ENCODE measurements at places on chromosomes 4 and X.

- no peak for DNase-seq
Observed at GRCh38 chrX:25810202-25810601, 327.9 kb upstream of the MAGEB18 start.

DNA sequence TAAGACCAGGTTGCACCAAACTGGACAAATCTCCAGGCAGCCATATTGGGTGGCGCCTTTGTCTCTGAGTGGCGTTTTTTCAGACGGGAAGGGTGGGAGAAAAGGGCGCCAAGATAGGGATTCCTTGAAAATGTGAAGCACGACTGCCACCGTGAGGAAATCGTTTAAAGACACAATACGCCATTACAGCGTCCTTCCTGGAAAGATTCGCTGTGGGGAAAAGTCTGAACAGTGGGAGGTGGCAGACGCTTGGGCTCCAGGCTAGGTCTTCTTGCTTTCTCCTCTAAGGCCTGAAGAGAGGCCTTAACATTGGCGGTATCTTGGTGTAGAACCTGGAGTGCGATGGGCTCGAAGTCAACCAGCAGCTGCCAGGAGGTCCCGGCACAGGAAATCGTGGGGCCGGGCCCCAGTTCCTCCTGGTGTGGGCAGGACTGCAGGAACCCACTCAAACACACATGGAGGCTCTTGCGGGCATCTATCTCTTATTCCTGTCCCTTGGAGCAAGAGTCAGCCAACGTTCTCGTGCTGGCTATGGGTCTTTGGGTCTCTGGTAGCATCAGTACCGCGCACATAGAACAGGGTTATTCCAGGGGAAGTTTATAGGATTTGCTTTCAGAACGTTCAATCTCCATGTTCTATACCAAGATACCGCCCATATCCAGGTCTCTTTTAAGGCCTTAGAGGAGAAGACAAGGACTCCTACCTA lies 208.8 kb downstream of the OR13H1 start:
- DNase-seq: peak; percentile 48

GRCh38 chrX:111348429-111348828 lies 63.6 kb downstream of the DCX start:
- no peak for DNase-seq

DNA sequence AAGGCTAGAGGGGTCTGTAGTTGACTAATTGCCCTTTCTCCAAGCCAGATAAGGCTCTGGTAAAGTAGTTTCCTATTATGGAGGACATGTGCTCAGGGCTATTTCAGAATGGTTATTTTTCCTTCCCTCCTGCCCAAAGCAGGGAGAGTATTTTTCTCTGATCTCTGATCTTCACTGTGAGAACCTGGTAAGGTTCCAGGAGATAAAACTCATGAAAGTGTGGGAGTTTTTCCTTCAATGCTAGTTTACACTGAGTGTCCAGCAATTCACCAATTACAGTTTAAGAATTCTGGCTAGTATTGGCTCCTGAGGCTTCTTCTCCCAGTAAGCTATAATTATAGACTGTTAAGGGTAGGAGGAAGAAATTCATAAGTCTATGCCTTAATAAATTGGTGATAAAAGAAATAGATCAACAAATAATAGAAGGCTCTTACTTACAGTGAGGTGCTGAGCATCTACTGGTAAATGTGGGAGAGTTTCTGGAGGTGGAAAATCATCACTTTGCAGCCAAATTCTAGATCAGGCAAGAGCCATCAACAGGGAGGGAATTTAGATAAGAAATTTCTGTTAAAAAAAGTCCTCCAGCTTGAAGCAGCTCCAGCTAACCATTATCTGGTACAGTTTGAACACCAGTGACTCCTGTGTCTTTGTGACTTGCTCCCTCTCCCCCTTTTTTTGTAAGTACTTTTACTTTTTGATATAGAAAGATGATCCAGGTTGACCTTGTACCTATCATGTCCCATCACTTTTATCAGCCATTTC lies 30.9 kb downstream of the CASP6 start:
- DNase-seq: no peak

- DNase-seq: no peak
Observed at GRCh38 chr4:158313566-158313965, 103.3 kb downstream of the TMEM144 start.

GRCh38 chr4:99720206-99720605 lies 62.6 kb upstream of the C4orf54 start:
- no peak for DNase-seq

- no peak for DNase-seq
Observed at GRCh38 chr4:111991797-111992196, 153.5 kb upstream of the FAM241A start.

GRCh38 chrX:16628946-16629595 lies 20.9 kb upstream of the S100G start:
- no peak for DNase-seq

DNA sequence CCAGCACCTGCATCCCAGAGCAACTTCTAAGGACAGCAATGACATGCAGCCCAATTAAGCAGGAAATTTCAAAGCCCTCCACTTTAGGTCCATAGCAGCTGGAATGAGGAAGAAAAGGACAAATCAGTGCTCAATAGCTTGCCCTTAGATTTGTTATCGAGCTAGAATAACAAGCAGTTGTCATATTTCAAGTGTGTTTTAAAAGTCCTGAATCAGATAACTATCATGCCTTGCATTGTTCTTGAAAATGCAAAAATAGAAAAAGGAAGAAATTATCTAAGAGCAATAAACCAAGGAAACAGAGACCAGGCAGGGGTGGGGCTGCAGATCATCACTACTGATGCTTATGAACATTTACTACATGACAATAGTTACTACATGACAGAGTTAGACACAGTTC lies 43.9 kb upstream of the KLF3 start:
- no peak for DNase-seq

GRCh38 chr4:169774466-169775445 lies 17.0 kb upstream of the HPF1 start:
- DNase-seq: peak; percentile 17

DNA sequence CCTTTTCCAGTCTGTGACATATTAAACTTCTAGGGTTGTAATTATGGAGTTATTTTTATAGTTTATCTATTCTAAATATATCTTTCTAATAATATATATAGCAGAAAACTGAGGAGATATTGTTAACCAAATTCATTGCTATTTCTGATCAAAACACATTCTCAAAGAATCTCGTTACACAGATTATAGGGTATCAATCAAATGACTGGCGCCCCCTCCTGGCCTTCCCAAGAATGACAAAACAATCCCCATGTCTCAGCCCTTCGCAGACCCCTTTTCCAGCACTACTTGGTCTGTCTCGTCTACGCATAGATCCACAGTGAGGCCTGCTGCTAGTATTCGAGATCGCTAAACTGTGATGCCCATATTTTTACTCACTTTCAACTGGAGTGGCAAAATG lies 209.3 kb downstream of the GPC3 start:
- peak; percentile 18 for DNase-seq

- DNase-seq: no peak
Observed at GRCh38 chr4:55303760-55304165, 42.3 kb upstream of the SRD5A3 start.

DNA sequence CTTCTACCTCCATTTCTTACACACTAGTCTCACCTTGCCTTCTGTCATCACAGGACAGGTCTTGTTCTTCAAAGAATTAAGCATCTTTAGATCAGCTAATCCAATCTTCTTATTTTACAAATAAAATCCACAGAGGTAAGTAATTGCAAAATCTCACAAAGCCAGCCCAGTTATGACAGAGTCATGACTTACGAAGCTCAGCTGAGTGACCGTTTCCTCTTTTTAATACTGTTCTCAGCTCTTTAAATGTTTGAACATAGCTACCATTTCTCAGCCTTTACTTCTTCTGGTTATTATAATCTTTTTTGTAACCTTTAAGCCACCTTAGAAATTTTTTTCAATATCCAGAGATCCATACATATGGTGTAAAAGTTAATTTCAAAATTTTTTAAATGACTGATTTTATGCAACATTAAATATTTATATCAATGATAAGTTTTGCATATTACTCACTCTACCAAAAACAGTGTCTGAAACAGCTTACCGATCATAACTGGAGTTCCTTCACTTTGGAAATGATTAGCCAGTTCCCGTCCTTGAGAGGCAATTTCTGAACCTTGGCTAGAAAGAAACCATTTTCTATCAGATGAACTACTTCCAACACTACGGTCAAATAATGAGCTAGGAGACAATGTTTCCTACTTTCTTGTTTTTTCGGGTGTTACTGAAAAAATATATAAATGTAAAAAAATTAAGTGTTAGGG lies 8.8 kb downstream of the ANKRD37 start:
- DNase-seq: no peak

- no peak for DNase-seq
Observed at GRCh38 chr4:69984030-69984443, 11.7 kb upstream of the STATH start.

GRCh38 chr4:56871371-56871866 lies 36.3 kb upstream of the REST start:
- no peak for DNase-seq
